T-helper 17 cell (primary cell): ENCODE measurements at places on chromosomes 2 and 18. TPM values are rescaled to one million over a fixed set of nuclear protein-coding genes. Genes with fewer than 3 reads are reported as not detected.

- no peak for DNase-seq
Measured at GRCh38 chr18:49362431-49362830, 98.0 kb downstream of the DYM start.

DNA sequence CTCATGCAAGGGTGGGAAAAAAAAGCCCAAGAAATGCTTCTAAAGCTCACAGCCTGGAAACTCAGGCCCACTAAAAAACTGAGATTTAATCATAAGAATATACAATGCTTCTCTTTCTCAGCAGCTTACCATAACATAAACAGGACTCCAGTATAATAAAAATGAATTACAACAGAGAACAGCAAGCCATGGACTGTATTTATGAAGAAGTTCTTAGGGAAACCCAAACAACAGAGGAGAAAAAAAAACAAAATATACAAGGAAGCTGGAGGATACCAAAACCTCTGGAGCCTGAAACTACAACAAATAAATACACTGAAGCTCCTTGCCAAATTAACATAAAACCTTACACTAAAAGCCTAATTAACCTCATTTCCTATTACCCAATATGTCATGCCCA is 187.8 kb downstream of the RDH14 start:
- DNase-seq, result no peak

GRCh38 chr2:74384051-74384450 is 3.9 kb upstream of the DCTN1 start:
- DNase-seq, result no peak

- no peak for DNase-seq
Measured at GRCh38 chr2:65678779-65679391, 246.5 kb upstream of the SPRED2 start.

DNA sequence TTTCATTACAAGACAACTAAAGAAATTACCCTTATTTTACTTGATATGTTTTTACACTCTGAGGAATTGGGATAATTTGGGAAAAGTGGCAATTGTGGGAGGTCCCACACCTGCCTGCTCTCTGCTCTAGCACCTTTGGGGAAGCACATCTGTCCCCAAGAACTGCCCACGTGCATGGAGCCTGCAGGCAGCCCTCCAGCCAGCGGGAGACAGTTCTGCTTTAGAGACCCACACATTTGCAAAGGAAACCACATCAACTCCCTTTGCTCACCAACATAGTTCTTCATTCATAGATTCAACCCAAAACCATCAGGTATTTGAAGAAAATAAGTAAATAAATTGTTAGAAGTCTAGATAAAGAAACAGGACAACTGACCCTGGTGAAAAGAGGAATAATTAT is 239.9 kb upstream of the ID2 start:
- no peak for DNase-seq

DNA sequence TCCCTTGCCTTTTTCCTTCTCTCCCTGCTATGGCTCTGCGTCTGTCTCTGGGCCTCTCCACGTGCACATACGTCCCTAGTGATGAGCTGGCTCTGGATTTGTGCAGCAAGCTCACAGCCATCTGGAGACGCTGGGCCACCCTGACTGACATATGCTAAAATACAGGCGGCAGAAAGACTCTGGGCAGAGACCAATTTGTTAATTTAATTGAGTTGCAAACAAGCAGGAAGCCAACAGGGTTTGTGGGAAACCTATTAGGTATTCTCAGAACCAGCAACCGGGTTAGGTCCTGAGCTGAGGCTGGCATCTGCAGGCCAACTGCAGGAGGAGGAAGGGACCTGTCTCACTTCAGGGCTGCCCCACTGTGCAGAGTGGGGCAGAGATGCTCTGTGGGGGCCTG is 53.5 kb upstream of the SMAD2 start:
- no peak for DNase-seq

DNA sequence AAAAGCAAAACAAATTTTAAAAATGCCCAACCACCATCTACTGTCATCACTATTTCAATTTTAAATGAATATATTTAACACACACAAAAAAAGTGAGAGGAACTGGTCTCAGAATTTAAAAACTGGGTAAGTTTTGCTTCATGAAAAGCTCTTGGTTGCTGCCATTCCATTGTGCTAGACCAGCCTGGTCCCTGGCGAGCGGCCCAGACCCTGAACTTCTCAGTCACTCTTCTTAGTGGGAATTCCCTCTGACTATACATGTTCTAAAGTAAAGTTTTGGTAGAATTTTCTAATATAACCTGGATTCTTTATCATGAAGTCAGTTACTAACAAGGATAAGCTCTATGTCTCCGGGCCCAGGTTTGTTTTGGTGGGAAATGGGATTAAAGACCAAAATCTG is 34.8 kb upstream of the TMEM177 start:
- no peak for DNase-seq

- peak; percentile 18 for DNase-seq
Measured at GRCh38 chr2:68912732-68913131, 40.0 kb downstream of the GKN2 start.

DNA sequence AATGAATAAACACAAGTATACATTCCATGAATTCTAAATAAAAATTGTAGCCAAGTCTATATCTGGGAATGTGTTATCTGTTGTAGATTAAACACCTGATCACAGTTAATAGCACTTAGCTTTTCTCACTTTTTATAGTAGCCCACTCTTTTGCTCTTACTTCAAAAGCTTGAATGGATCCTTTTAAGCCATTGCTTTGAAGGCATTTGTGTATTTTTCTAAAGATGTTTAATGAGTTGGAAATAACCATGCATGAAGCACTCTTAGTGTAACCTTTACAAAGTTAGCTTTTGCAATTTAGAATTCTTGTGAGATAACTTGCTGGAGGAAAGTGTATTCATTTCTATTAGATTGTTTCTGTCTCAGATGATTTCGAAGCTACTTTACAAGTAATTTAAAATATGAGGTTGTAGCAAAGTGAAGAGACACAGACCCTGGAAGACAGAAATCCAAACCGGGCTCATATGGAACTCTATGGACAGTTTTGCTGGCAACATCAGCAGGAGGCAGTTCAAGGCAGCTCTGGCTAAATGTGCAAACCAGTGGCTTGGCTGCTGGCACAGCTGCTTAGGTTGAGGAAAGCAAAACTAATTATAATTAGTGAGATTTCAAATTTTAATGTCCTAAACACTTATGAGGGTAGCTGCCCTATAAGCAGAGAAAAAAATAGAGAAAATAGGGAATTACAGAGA is 469.8 kb upstream of the ZEB2 start:
- no peak for DNase-seq

DNA sequence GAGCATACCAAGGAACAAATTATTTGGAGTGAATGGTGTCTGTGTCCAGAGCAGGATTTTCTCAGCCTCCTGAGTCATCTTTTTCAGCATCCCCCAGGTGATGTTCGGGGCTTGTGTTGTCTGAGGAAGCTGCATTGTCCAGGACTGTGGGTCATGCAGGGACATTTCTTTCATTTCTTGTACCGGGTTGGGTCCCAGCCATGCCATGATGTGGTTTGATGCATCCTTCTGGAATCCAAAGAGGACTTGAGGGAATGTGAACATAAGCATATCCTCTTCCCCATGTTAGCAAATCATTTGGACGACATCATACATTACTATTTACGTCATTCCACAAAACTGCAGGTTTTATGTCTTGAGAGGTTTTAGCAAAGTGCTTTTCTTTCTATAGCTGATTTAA is 797.8 kb downstream of the CCDC85A start:
- DNase-seq, result no peak

GRCh38 chr2:25817630-25818029 is 60.7 kb downstream of the ASXL2 start:
- DNase-seq, result no peak

GRCh38 chr2:69368588-69368987 is 18.4 kb downstream of the GFPT1 start:
- DNase-seq, result no peak

DNA sequence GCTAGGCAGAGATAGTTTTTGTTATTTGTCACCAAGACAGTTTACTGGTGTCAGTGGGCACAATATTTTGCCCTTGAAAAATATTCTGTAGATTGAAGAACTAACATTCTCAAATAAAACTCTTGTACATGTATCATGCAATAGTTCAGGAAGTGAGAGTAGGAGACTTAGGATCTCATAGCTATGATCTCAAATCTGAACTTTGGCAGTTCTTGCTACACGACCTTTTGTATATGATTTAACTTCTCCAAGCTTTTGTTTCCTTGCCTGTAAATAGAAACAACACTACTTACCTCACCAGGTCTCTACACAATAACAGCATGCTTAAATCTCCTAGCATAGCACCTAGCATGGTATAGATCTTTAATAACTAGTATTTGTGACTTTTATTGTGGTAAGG is 219.9 kb downstream of the ICOS start:
- DNase-seq, result no peak

- peak; percentile 23 for DNase-seq
Measured at GRCh38 chr2:111121028-111121827, 514 bp downstream of the BCL2L11 start.

- DNase-seq, result no peak
Measured at GRCh38 chr2:117972476-117973123, 41.3 kb downstream of the CCDC93 start.

DNA sequence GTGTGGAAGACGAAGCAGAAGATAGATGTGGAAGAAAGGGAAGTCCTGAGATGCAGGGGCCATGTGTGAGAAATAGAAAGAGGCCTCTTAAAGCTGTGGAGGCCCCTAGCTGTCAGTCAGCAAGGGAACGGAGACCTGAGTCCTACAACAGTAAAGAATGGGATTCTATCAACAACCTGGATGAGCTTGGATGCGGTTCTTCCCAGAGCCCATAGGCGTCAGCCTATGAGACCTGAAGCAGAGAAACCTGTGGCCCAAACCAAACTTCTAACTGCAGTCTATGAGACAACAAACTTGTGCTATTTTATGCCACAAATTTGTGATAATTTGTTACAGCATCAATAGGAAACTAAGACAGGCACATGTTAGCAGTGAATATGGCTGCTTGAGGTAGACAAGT is 583.7 kb downstream of the ADCYAP1 start:
- no peak for DNase-seq

DNA sequence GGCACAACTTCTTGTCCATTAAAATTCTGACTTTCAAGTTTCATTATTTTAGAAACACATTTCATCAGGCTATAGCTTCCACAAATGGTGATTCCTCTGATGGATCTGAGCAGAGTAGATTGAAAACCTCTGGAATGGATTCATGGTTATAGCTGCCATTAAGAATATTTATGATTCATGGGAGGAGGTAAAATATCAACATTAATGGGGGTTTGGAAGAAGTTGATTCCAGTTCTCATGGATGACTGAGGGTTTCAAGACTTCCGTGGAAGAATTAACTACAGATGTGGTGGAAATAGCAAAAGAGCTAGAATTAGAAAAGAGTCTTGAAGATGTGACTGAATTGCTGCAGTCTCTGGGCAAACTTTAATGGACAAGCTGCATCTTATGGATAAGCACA is 797.4 kb downstream of the SUCLG1 start:
- DNase-seq, result no peak

- DNase-seq, result no peak
Measured at GRCh38 chr2:86786001-86786536, 4.6 kb downstream of the CD8A start.

DNA sequence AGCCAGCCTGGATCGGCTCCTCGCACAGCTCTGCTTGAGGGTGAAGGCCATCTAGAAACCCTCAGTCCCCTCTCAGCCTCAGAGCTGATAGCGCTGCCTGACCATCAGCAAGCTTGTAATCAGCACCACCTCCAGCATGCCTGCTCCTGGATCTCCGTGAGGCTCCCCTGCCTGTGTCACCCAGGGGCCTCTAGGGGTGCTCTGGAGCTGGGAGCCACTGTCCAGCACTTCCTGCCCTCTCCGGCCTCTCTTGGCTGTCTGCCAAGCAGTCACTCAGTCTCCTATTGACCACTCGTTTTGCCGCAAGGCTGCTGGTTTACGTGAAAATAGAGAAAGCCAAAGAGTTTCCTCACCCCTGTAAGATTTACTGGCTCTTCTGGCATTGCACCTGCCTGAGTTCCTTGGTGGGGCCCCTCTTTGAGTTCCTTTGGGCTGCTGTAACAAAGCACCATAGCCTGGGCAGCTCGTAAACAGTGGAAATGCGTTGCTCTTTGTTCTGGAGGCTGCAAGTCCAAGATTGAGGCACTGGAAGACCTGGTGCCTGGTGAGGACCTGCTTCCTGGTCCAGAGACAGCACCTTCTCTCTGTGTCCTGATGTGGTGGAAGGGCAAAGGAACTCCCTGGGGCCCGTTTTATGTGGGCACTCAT is 17.9 kb downstream of the CAPN10 start:
- no peak for DNase-seq

GRCh38 chr2:186544255-186544675 is 45.6 kb upstream of the ITGAV start:
- DNase-seq, result no peak

GRCh38 chr2:240932724-240933047 is 26.6 kb downstream of the CROCC2 start:
- DNase-seq, result no peak

DNA sequence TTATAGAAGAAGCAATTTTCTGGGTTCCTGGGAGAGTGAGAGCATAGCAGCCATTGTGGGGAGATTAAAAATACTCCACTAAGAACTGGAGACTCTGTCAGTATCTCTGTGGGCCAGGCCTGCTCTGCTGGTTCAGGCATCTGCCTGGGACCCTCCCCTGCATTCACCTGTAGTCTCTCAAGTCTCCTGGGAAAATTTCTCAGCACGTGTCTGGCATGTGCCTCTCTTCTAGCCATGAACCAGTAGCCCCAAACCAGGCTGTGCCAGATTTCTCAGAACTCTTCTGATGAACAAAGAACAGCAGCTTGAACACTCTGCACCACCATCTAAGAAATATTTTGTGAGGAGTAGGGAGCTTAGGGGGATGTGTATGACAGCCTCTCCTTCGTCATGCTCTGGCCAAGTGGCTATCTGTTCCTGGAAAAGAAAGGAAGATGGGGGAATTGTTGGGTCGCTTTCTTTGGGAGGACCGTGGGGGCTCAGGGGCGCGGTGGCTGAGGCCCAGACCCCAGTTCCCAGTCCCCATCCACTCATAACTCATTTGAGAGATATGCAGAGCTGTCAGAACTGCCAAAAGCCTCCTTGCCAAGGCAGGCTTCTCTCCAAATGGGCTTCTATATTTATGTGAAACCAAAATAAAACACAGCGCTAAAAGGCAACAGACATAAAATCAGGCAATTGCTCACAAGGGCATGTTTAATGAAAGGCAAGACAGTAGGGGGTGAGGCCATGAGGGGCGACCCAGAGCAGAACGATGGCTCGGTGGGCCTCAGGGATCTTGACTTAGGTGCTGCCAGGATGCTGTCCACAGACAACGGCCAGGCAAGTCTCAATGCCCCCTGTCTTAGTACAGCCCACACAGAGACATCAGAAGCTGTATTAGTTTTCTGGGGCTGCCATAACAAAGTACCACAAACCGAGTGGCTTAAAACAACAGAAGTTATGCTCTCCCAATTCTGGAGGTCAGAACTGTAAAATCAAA is 114.7 kb upstream of the TNP1 start:
- DNase-seq, result no peak

The DRC1 gene
- total RNA-seq, result not detected

The MRPL30 gene
- 14.1 TPM for total RNA-seq

The FEZ2 gene
- total RNA-seq, result 11.4 TPM

The SOS1 gene
- 65.2 TPM for total RNA-seq

The UPP2 gene
- not detected for total RNA-seq

The PLA2R1 gene
- total RNA-seq, result not detected

The ACMSD gene
- not detected for total RNA-seq
